CD4-positive, alpha-beta T cell treated with Interferon alpha-2 for 1 hour (primary cell): ENCODE measurements at places on chromosomes 5 and 9.

DNA sequence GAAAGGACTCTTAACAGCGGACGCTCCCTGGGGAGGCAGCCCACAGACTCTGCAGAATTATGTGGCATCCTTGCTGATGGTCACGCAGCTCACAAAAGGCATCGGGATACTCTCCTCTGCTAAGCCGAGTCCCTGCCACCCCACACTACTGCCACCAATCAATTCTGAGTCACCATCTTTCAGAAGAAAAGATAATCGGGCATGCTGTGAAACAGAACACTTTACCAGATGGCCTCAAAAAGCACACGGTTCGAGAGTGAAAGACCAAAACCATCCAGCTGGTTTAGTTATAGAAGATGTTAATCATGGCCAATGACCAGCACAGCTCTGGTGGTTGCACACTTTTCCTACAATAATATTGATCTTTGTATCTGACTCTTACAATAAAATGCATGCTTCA lies 136.3 kb downstream of the MYO10 start:
- no peak for DNase-seq

DNA sequence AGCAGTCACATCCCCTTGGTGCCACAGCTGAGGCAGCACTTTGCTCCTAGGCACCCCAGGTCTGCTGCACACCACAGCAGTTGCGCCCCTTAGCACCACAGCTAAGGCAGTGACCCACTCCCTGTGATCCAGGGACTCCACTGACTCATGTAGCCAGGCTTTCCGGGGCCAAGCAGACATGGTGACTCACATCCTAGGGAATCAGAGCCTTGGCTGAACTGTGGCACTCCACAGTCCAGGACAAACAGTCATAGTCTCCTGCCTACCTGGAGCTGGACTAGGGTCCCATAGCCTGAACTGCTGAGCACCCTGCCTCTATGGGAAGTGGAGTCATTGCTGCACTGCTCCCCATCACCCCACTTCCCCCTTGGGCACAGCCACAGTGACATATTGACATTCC lies 338.7 kb downstream of the NPR3 start:
- no peak for DNase-seq

- DNase-seq = no peak
Observed at GRCh38 chr5:55899344-55899743, 48.2 kb downstream of the IL31RA start.

- DNase-seq = no peak
Observed at GRCh38 chr5:123721675-123722276, 209.8 kb downstream of the CSNK1G3 start.

- no peak for DNase-seq
Observed at GRCh38 chr5:178057839-178058238, 55.5 kb upstream of the N4BP3 start.

- peak; percentile 65 for DNase-seq
Observed at GRCh38 chr9:27528886-27529315, 713 bp downstream of the MOB3B start.

DNA sequence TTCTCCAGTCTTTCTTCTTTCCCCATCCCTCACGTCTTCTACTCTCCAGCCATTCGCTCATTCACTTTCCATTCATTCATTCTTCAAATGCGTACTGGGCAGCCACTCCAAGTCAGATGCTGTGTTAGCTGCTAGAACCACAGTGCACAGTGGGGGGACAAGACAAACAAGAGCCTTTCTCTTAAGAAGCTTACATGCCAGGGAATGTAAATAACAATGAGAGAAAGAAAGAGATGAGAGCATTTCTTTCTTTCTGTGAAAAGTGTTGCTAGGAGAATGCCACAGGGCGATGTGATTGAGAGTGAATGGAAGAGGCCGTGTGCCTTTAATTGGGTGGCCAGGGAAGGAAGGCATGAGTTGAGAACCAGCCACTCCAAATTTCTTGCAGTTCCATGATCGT lies 46.3 kb upstream of the SMIM23 start:
- DNase-seq = no peak

GRCh38 chr9:91814201-91814600 lies 135.8 kb downstream of the ROR2 start:
- no peak for DNase-seq

DNA sequence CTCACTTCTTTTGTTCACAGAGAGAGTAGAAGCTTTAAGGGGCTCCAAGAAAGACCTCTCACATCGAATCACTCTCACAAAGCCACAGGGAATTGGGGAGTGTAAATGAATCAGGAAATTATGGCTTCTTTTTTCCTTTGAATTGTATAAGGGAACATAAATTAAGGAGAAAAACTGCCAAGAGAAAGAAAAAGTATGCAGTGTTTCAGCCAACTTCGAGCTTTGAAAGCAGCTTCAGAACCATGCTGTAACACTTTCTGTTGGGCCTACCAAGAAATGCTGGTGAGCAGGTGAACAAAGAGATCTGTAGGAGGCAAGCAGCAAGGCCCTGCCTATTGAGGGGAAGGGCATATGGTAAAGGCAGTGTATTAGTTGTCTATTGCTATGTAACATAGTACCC lies 33.4 kb upstream of the CTNNA1 start:
- no peak for DNase-seq

GRCh38 chr9:136052472-136052880 lies 42.6 kb downstream of the NACC2 start:
- DNase-seq = no peak

DNA sequence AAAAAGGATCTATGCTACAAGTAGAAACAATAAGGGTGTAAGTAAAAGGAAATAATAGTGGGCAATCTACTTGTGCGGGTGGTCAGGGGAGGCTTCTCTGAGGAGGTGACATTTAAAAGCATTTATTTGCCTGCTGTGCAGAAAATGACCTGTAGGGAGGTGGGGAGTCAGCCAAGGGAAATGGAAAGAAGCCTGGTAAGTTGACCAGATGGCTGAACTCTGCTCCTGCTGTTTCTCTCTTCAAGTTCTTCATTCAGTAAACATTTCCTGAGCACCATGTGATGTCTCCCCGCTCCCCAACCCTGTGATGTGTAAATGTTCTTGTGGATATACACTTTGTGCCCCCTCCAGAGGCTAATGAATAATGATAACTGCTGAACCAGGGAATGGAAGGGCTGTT lies 9.9 kb upstream of the SPIN1 start:
- no peak for DNase-seq

- no peak for DNase-seq
Observed at GRCh38 chr9:114777821-114778609, 27.8 kb downstream of the TNFSF15 start.

DNA sequence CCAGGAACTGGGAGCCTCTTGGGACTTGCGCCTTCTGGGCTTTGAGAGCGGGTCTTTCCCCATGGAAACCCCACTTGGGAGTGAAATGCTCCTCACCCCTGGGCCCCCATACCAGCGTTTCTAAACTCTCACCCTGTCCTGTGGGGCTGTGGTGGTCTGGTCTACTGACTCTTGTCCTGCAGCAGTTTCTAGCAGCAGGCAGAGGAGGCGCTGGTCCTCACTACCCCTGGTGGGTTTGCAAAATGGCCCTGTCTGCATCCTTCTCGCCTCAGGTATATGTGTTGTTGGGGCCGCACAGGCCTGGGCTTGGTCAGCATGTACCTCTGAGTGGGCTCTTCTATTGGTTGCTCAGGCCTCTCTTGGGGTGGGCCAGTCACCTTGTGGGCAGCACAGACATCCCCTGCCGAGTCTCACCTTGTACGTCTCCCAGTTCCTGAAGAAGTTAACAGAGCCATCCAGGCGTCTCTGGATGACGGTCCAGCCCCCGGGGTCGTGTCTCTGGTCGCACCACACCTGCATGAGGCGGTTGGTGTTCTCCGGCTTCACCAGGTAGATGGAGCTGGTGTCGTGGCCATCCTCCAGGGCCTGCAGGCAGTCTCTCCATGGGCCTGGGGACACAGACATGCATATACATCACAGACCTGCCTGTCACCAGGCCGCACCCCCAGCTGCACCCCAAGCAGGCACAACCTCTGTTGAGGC lies 29.0 kb downstream of the ANGPTL2 start:
- no peak for DNase-seq

GRCh38 chr5:177232358-177232757 lies 71.2 kb downstream of the RAB24 start:
- no peak for DNase-seq

- no peak for DNase-seq
Observed at GRCh38 chr9:70006306-70006705, 37.3 kb upstream of the MAMDC2 start.

DNA sequence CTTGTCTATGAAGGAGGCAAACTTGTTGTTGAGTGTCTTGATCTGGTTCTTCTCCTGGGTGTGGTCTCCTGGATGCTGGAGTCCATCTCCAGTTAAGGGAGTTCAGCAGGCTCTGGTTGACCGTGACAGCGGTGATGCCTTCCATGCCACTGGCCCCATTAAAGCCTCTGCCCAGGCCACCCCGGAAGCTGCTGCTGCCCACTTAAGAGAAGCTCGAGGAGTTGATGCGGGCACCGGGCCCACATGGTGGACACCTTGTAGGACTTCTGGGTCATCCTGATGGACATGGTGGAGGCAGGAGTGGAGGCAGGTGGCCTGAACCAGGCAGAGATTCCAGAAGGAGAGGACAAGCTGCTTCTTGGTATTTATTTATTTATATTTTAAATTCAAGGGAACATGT lies 44.7 kb upstream of the DEPDC1B start:
- no peak for DNase-seq

GRCh38 chr5:144896473-144896872 lies 725.8 kb downstream of the KCTD16 start:
- no peak for DNase-seq

GRCh38 chr9:96169484-96169883 lies 132.5 kb downstream of the HSD17B3 start:
- no peak for DNase-seq

DNA sequence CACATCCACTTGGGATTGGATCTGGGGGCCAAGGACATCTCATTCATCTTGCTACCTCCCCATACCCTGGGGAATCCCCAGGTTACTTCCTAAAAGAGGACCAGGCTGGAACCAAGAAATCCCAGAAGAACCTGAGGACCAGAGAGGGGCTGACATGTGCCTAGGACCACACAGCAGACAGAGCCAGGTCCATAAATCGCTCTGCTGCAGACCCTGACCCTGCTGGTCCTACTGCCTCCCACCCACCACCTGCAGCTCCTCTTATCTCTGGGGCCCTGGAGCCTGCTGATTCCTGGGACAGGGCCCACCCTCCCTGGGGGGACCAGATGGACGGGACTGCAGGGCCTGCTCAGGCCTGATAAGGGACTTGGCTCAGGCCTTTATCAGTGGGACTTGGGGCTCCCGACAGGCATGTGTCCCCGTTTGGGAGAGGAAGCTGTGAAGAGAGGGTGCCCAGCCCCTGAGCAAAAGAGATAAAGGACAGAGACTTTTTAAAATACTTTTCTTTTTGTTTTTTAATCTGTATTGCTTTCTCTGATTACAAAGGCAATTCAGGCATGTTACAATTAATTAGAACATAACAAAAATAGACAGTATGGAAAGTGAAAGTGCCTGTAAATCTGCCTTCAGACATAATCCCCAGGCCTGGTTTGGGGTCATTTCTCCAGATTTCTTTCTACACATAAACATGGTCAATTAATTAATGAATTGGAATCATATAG lies 101.3 kb upstream of the LARP1 start:
- DNase-seq = no peak

GRCh38 chr9:35852876-35853865 lies 17.0 kb downstream of the OR13J1 start:
- no peak for DNase-seq

DNA sequence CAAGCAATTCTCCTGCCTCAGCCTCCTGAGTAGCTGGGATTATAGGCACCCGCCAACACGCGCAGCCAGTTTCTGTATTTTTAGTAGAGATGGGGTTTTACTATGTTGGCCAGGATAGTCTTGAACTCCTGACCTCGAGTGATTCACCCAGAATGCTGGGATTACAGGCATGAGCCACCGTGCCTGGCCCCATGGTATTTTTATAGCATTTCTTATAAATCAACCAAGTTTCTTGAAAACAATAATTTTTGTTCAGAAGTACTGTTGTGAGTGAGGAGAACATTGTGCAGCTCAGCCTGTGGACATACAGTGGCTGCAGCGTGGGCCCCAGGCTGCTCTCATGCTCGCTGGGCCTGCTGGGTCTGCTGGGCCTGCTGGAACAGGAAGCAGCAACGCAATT lies 45.3 kb downstream of the MAP1B start:
- no peak for DNase-seq

DNA sequence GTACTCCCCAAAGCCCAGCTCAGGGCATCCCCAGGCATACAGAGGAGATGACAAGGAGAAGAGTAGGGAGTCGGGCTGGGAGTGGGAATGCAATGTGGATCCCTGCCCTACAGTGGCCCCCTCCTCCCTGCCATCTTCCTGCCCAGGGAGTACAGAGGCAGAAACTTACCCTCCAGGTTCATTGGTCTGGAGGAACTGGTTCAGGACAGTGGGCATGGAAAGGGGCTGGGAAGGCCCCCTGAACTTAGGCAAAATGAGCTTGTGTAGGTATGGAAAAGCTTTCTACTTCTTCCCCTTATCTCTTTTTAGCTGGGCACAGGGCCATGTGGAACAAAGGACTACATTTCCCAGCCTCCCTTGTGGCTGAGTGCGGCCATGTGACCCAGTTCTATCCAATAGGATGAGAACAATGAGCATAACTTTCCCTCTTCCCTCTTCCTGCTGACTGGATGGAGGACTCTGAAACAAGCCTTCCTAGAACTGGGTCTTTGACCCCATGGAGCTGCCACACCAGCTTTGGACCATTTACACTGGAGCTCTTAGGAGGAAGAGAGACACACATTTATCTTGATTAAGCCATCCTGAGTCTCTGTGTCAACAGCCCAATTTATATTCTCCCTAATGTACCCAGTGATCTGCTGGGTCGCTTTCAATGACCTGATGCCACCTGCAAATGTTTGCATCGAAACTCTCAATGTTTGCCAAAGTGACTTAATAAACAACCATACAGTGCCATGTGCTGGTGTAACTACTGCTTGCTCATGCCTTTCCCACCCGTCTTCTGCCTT lies 25.0 kb upstream of the HMCN2 start:
- DNase-seq = peak; percentile 69

DNA sequence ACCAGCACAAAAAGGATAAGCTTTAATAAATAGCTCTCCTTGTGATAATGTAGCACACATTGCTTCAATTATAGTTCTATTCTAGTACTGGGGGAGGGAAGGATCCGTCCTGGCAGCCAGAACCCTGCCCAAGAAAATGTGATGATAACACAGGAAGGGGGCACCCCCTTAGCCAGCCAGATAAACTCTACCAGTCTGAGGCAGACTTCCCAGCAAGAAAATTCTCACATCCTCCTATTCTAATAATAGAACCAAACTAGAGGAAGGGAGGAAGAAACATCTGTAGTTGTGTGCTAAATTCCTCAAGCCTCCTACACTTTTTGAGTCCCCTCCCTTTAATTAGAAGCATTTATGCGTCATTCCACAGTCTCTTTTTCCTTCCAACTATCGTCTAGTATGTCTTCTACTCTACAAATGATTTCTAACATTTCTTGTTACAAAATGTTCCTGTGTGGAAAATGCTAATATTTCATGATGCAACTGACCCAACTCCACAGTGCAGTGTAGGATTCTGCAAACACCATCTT lies 261.0 kb downstream of the SEMA5A start:
- DNase-seq = no peak

GRCh38 chr9:129836311-129837007 lies 1.2 kb downstream of the USP20 start:
- peak; percentile 54 for DNase-seq
